ENCODE measurements at places on chromosomes 3 and 15.

GRCh38 chr3:71710906-71711494, 14.2 kb downstream of the EIF4E3 start:
- DNase-seq: peak; percentile 72

DNA sequence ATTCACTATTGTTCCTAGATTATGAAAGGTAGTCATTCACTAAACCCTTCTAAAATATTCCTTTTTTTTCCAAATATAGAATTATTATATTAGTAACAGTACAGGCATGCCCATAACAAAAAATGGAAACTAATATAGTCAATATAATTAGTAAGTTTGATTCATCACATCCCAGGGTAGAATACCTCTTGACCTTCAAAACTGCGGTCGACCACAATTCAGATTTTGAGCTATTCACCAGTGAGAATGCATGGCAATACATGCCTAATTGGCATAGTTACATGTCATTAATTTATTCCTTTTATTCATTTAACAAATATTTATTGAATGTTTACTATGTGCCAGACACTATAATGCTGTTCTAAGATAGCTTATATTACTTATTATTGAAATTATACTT, 98.0 kb downstream of the CHL1 start:
- no peak for DNase-seq

DNA sequence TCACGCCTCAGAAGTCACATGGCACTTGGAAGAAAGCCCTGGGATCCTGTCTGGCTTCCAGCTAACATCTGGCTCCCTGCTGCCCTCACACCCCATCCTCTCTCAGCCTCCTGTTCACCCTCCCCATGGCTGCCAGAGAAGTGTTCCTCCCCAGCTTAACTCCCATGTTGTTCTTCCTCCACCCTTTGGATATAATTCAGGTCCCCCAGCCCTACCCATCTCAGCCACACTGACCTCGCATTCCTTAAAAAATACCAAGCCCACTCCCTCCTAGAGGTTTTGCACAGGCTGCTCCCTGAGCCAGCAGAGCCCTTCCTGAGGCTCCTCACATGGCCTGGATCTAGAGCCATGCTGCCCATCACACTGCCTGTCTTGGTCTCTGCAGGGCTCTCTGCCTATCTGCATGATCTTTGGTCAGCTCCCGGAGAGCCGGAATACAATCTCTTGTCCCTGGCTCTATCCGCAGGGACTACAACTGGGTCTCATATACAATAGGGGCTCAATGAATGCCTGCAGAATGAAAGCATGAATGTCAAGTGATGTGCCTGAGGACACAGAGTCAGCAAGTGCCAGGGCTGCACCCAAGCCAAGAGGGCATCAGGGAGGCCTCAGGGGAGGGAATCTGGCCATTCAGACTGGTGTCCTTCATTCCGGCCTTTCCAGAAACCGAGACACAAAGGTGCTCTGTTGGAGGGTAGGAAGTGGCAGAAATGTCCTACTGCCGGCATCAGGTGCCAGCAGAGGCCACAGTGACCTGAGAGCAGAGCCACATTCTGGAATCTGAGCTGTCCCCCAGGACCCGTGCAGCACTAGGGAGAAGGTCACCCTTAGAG, 3.8 kb upstream of the TKT start:
- peak; percentile 85 for DNase-seq

GRCh38 chr3:141540531-141540930, 53.7 kb downstream of the RASA2 start:
- DNase-seq: no peak

- DNase-seq: peak; percentile 13
Observed at GRCh38 chr3:44506961-44507360, 29.5 kb upstream of the ZNF445 start.

DNA sequence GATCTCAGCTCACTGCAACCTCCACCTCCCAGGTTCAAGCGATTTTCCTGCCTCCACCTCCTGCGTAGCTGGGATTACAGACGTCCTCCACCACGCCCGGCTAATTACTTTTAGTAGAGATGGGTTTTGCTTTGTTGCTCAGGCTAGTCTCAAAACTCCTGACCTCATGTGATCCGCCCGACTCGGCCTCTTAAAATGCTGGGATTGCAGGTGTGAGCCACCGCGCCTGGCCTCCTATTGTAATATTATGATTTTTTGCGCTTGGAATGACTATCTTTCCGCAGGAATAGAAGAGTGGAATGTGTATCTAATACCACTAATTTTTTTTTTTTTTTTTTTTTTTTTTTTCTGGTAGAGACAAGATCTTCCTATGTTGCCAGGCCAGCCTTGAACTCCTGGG, 1.8 kb downstream of the ARL8B start:
- no peak for DNase-seq

- no peak for DNase-seq
Observed at GRCh38 chr3:77620009-77620408, 580.1 kb downstream of the ROBO2 start.

DNA sequence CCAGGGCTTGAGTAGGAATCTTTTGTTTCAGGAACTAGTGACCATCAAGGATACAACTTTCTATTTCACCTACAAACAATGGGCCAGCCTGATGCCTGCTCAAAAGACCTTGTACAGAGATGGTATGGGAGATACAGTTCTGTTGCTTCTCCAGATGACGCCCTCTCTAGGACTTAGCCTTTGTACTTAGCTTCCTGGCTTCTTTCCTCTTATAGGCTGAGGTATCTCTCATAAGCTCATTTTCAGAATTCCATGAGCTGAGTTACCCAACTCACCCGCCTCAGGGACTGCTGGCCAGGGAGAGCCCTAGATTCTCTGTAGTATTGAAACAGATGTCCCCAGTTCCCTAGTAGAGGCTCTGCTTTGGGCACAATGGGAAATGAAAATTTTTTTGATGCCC, 8.6 kb upstream of the ZNF620 start:
- DNase-seq: no peak

DNA sequence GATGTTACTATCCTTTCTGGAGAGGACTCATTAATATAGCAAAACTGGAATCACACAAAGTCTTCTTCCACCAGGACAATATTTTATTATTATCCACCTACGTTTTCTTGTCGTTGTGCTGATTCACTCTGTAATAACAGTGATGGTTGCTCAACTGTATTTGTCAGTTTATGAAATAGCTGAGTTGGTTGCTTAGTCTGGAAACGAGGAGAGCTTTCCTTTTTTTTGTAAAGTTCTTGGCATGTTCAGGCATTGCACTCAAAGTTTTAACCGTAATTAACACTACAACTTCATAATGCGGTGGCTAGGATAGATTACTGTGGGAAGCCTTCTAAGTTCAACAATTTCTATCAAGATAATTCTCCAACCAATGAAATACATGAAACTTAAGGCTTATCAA, 131.2 kb downstream of the RAP2B start:
- no peak for DNase-seq

DNA sequence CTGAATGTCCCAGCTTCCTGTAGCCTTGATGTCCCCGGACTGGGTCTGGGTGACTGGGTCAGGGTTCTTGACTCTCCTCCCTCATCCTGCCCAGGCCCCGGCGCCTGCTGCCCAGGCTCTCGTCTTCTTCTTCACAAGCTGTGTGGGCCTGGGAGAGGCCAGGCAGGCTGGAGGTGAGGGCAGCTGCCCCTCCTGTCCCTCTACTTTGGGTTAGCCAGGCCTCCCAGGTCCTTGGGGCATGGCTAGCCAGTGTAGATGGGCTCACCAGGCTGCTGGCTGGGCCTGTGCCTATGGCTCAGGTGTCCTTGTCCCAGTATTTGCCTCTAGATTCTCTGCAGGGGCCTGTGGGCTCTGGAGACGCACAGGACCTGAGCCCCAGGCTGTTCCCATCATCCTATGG, 31.8 kb downstream of the TKT start:
- DNase-seq: no peak

DNA sequence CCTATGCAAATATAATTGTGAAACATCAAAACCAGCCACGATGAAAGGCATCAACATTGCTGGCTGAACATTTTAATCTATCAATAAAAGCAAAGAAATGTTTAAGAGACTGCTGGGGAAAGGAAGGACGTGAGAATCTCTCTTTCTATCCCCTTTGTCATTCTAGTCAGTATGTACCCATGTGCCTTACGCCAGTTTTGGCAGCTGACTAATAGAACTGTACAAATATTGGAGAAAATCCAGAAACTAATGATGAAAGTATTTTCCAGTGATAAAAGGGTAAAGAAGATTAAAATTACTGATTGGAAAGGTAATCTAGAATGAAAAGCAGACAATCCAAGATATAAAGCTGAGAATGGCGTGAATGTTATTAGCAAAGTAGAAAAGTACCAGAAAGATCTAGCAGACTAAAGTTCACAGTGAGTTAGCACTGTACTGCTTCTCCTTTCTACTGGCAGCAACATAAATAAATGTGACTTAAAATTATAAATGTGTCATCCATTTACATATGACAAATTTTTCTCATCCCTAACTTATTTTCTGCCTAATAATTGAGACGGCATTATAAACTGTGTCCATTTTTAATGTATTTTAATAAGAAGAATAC, 401.9 kb upstream of the CNTN4 start:
- no peak for DNase-seq

DNA sequence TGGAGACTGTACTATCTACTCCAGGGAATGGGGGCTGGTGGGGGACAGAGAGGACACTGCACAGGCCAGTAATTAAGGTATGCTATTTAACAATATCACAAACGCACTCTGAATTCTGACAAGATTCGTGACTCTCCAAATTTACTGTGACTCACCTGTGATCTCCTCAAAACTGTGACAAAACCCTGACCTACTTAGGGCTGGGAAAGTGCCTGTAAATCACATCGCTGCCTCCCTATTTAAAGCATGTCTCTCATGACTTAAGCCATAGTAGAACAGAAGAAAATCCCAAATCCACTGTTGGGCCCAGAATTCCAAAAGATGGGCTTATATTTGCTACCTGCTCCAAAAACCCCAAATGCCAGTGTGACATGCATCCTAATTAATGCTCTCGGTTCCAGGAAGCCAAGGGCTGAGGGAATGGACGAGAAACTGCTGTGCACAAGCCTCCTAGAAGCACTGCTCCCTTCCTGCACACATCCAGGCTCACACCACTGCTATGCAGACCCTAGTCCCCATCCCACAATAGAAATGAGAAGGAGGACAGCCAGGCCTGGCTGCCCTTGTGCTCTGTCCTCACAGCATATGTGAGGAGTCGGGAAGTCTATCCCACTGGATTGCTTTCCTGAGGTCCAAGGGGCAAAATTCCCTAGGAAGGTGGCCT, 187.7 kb upstream of the CHRNA7 start:
- DNase-seq: no peak

- peak; percentile 64 for DNase-seq
Observed at GRCh38 chr3:172159962-172160538, 120.7 kb downstream of the FNDC3B start.

GRCh38 chr15:91521996-91522395, 331.5 kb upstream of the SLCO3A1 start:
- DNase-seq: no peak

- DNase-seq: no peak
Observed at GRCh38 chr15:56798639-56799038, 65.3 kb upstream of the ZNF280D start.

GRCh38 chr15:85672332-85673084, 122.2 kb downstream of the KLHL25 start:
- no peak for DNase-seq

DNA sequence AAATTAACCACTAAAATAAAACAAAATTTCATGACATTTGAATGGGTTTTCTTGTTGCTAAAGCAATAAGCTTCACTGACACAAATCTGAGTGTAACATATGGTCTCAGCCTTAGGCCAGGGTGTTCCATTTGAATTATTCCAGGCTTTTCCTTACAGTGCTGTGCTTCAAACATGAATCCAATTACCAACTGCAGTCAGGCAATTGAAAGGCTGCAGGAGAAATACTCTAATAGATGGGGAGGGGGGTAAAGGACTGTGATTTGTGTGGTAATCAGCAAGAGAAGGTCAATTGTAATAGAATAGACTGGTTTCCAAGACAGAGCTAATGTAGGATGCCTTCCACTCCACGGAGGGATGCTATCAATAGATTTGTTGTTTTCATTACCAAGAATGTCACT, 466.7 kb downstream of the C3orf38 start:
- no peak for DNase-seq

GRCh38 chr15:47787875-47788274, 70.6 kb downstream of the SEMA6D start:
- peak; percentile 73 for DNase-seq

DNA sequence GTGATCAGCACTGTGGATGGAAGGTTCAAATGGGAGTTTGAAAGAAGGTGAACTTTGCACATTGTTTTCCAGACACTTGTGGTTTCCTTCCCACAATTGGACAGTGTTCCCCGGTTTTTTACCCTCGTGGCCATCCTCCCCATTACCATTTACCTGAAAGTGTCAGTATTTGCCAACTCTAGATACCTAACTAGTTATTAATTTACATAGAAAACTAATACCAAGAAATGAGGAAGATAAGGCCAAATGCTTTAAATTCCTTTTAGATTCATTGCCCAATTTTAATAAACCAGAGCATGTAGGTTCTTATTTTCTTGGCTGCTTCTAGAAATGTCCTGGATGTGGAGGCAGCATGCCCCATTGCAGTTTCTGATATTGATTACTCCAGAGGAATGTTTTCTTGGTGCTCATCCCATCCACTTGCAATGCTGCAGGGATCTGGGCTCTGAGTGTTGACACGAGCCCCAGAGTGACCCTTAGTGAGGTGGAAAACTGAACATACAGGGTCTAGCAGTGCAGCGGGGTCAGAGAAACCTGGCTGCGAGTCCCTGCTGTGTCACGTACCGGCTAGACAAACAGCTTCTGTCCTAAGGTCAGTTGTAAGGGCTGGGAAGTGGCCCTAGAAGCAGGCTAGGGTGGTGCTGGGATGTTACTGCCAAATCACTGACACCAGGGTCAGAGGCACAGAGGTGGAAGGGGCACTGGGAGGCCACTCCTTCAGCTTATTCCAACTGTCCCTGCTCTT, 23.5 kb downstream of the LSM3 start:
- DNase-seq: no peak

DNA sequence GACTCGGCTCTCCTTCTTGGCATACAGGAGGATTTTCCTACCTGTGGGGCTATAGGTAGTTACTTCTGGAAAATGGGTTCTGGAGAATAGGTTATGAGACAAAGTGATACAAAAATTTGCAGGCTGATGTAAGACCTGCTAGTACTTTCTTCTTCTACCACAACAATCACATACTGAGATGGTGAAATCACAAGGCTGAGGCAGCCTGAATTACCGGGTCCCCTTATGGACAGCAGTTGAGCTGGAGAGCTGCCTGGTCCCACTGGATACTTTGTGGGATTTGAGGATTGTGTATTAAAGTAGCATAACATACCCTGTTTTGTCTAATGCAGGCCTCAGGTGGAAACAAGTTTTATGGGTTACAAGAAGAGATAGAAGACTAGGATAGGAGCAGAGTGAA, 86.5 kb upstream of the FAM98B start:
- DNase-seq: peak; percentile 25

DNA sequence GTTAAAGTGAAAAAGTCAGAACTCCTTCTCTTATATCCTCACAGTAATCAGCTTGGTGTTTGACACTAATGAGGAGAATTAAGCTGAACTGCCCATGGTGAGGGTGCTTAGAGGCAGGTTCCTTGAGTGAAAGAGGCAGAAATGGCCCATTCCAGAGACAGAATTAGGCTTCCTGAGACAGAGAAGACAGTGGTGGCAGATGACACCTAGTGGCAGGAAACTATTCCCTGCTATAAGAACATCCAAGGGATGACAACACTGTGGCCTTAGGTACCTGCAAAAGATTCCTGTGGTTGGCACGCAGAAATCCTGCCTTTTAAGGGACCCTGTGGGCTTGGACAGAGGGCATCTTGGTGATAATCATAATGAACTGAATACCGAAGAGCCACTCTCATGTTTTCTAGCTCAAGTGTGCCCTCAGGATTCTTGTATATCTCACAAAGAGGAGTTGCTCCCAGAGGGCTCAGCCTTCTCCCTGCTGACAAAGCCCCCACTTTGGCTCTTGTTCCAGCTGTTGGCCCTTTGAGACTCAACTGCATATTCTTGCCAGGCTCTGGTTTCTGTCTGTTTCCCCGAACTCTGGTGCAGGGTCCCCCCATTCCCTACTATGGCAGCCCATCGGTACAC, 56.0 kb downstream of the KBTBD12 start:
- DNase-seq: peak; percentile 65

All from mesendoderm (in vitro differentiated cells).